ENCODE measurements at places on chromosomes 6 and 20.

DNA sequence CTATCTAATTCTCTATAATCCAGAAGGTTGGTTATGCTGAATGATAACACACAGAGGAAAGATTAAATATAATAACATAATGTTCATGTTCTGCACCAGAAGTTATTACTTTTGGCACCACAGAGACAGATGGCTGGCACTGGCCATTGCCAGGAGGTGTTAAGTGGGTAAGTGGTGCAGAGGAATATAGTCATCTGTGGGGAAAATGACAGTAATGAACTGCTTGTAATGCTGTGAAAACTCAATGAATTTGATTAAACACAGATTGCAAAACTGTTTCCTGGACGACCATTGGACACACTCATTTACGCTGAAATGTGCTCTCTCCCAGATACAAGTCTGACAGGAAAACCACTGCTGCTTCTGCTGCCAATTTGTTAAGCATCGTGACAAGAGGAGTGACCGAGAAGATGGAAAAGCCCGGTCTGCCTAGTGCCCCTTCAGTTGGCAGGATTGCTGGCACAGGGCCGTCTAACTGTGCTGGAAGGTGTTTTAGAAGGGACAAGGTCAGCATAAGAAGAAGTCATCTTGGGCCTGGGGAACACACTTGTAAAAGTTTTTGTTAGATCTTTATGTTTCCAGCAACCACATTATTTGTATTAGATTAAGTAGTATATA, 567.4 kb downstream of the CBLN4 start:
- DNase-seq: no peak

DNA sequence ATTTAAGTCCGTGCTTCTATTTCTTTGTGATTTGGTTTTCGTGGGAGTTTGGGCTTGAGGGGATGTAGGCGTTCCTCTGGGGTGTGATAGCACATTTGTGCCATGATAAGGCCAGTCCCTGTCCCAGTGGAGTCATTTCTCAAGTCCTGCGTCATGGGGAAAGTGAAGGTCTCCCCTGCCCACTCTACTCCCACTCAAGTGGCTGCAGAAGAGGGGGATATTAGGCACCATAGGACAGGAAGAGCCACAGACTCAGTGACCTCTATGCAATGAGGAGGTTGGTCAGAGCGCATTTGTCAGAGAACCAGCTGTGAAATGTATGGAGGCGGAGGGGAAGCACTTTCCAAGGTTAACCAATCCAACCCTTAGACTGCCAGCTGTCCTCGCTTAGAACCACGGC, 51.9 kb upstream of the EDN1 start:
- no peak for DNase-seq

GRCh38 chr6:45896783-45897441, 118.7 kb downstream of the CLIC5 start:
- no peak for DNase-seq

DNA sequence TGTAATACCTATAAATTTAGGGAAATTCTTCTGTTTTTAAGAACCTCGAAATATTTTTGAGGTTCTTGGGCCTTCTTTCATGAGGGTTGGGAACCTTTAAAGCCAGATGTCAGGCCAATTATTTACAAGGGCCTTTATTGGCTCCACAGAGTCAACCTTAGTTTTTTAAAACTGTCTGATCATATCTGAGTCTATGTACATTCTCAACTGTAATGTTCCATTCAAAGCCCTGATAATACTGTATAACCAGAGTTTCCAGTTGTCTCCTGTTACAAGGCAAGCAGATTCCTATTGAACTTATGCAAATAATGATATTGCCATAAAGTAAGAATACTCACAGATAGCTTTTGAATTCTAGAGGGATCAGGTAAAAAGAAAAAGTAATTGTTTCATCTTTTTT, 545.5 kb downstream of the EPM2A start:
- no peak for DNase-seq

DNA sequence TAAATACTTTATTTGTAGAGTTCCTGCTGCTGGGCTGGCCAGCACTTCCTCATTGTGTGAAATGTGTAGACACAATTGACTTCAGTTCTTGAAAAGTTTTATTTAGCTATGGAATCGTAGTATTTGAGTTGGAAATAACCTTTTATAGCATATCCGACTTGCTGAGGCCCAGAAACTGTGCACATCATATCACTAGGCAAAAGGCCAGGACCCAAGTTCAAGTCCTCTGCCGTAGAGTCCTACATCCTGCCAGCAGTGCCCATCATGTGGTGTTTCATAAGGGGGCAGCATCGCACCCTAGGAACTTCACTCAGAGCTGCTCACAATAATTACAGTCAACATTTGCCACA, 207.7 kb upstream of the SNX9 start:
- no peak for DNase-seq

DNA sequence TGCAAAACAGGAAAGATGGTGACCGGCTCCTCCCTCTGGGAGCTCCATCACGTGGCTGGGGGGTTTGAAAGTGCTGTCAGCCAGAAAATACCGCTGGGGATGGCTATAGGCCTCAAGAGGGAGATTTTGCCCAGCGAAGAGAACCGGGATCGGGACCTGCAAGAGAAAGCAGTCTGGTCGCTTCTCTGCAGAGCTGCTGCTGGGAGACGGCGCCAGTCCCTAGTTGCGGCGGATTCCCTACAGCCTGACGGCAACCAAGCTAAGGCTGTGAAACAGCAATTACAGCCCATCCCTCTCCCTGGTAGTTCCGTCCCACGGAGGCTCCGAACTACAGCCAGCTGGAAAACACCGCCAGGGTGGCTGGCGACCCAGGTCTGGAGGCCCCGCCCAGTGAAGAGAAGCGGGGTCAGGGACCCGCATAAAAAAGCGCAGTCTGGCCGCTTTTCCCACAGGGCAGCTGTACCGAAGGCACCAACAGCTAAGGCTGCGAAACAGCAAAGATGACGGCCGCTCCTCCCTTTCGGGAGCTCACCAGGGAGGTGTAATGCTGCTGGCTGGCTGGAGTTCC, 238.1 kb upstream of the IRAK1BP1 start:
- DNase-seq: peak; percentile 8

DNA sequence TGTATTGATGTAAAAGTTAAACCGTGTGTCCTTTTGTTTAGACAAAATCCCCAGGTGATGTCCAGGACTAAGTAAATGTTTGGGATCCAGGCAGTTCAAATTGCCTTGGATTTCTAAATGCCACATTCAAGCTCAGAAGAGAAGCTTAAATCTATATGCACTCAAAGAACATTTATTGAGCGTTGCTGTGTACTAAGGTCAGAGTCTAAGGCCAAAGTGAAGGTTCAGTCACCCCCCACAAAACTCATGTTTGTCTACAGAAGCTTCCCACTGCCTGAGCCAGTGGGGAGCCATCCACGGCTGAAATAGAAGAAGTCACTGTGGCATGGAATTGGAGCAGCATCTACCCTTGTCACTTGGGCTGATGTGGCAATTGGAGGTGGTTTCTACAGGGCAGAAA, 70.7 kb upstream of the INSM1 start:
- DNase-seq: no peak

Data from caudate nucleus (tissue), 63 donors.